ENCODE measurements at places on chromosomes 6 and 20.

DNA sequence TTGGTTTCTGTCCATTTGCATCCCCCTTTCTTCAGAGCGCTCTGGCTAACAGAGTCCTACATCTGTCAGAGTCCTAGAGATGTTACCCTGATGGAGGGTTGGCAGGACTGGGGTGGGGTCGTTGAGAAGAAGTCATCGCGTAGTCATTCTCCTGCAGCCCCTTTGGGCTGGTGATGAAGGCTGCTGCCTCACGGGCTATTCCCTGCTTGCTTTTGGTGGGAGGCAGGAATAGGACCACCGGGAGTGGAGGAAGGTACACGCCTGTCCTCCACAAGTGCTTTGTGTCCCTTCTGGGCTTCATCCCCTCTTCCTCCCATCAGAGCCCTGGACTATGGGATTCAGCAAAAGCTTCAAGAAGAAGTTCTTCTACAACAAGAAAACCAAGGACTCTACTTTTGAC is 20.9 kb downstream of the CCDC167 start:
- no peak for DNase-seq

- DNase-seq: no peak
Measured at GRCh38 chr20:58223358-58223941, 5.0 kb downstream of the ANKRD60 start.

- DNase-seq: no peak
Measured at GRCh38 chr6:25984265-25984664, 21.7 kb downstream of the TRIM38 start.

GRCh38 chr6:169162752-169163407 is 90.8 kb downstream of the THBS2 start:
- peak; percentile 50 for DNase-seq

DNA sequence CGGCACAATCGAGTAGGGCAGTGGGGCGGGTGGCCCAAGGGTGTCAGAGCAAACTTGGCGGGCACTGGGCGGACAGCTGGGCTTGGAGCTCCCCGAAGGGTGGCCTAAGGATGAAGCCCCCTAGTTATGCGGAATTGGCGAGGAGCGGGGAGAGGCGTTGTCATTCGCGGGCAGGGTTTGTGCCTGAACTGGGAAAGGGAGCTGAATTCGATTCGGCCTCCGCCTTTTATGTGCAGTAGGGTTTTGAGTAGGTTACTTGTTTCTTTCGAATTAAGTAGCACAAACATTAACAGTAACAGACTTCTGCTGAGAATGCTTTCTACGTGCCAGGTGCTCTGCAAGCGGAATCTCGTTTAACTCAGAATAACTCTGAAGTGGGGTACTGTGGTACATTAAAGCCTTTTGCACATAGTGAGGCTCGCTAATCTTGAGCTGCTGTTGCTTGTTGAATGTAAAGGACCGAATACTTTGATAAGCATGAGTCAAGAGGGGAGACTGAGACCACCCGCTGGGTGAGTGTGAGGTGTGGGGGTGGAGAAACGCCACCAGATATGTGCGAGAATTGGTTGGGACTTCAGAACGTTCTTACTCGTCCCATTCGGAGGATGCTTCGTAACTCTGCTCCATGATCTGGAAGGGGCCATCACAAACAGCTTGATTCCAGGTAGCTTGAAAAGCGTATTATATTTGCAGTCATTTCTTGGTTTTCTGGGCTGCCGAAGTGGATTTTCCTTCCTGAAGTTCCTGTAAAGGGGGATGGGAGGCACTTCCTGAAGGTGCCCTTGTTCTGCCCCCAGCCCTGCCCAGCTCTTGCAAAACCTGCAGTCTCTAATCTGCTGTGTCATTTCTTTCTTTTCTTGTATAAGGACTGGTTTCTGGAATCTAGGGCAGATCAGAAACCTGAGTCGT is 833 bp downstream of the RAB5IF start:
- peak; percentile 57 for DNase-seq

DNA sequence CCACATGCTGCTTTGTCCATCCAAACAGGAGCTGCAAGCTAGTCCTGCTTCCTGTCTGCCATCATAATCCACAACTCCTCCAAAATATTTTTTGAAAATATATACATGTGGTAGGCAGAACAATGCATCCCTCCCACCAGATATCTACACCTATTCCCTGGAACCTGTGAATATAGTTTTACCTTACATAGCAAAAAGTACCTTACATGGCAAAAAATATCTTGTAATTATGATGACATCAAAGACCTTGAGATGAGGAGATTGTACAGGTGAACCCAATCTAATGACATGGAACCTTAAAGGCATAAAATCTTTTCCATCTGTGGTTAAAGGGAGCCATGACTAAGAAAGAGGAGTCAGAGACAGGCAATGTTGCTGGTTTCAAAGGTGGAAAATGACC is 15.3 kb upstream of the RGS17 start:
- DNase-seq: no peak

GRCh38 chr6:103617642-103618041 is 1242.1 kb downstream of the HACE1 start:
- no peak for DNase-seq

GRCh38 chr6:115159733-115160132 is 816.9 kb upstream of the HS3ST5 start:
- no peak for DNase-seq

DNA sequence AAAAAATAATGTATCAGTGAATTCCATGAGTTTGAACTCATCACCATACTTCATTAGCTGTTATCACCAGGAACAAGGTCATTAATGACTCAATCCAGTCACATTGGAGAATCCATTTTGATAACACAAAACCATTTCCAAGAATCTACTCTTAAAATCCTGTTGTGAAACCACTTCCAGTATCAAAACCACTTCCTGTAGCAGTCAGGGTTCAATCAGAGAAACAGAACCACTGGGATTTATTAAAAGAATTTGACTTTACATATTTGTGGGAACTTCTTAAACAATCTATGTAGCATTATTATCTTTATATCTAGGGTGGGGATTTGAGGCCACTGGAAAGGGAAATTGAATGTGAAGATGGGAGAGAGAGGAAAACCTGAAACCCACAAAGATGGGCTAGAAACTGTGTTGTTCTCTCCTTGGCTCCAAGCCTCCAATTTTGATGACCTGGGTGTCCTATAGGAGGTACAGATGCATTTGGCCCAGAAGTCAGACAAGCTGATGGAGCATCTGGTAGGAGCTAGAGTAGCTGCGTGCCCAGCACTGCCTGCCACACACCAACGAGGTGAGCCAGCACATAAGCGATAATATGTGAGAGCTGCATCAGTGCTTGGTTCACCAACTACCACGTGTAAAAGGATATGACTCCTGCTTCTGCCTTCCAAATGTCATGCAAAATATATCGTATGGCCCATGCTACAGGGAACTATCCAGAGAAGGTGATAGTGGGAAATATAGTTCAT is 117.0 kb downstream of the TMEM200A start:
- DNase-seq: no peak

GRCh38 chr6:108896111-108896661 is 48.0 kb downstream of the ARMC2 start:
- no peak for DNase-seq

- DNase-seq: no peak
Measured at GRCh38 chr6:73134588-73134987, 90.7 kb downstream of the KHDC1L start.

- no peak for DNase-seq
Measured at GRCh38 chr20:46293084-46293483, 15.2 kb downstream of the CDH22 start.

DNA sequence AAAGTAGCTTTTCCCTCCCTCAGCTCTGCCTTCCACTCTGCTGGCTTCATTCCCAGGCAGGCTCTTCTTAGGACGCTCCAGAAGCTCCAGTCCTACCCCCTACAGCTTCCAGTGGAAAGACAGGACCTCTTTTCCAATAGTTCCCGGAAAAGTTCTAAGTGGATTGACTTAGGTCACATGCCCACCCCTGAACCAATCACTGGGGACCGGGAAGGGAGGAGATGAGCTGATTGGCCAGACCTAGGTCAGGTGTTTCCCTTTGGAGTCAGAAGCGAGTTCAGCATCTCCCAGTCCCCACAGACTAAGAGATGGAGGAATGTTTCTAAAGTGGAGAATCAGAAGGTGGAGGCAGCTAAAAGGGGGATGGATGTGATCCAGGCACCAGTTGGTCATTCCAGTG is 62.9 kb upstream of the KCNG1 start:
- DNase-seq: no peak

DNA sequence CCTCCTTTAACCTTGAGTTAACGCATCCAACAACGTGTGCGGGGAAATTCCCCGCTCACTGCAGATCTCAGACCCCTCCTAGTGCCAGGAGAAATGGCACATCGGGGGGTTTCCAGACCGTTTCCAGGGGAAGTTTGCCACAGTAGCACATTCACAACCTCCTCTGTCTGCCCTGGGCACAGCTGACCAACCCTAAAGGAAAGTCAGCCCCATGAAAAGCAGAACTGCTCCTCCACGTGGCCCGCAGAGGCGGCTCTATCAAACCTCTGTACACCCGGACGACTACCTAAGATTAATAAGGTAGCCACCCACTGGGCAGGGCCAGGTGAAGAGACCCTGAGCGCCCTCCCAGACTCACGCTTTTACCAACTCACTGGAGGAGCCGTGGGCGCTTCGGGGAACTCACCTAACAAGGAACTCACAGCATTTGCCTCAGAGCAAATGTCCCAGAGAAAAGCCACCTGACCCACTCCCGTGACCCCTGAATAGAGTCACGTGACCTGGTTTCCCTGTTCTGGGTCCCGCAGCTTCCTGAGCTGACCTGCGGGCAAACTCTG is 93.1 kb downstream of the PRND start:
- no peak for DNase-seq

- DNase-seq: no peak
Measured at GRCh38 chr6:144697369-144697760, 412.2 kb downstream of the UTRN start.

GRCh38 chr6:108557494-108558371 is 3.0 kb upstream of the FOXO3 start:
- peak; percentile 46 for DNase-seq

- no peak for DNase-seq
Measured at GRCh38 chr6:6861995-6862394, 245.8 kb upstream of the RREB1 start.

DNA sequence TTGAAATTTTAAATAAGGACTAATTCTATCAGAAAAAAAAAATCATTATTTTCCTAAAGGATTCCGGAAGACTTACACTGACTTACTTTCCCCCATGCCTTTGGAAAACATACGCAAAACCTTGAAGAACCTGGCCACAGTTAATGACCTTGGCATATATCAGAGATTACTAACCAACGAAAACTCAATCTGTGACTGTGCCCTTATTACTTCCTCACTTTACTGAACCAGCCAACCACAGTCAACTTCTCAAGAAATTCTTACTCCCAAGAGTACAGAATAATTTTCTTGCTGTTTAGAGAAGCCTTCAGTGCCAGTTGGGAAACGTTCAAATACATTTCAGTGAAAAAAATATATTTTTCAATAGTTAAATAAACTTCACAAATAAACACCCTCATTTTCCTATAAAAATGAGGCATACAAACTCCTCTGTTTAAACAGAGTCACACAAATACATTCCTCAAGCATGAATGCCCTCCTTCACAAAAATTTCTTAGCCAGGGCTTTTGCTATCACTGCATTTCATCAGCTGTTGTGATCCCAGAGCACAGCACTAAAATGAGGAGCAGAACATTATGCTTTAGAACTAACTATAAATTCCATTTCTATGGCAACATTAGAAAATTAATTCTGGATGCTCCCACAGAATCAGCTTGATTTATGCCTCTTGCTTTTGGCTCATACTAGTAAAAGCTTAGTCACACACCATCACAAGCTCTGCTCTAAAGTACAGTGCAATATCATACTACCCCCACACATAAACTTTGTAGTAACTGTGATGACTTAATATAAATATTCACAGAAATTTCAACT is 117.6 kb downstream of the DST start:
- no peak for DNase-seq

- DNase-seq: no peak
Measured at GRCh38 chr20:32675223-32675975, 1.7 kb upstream of the C20orf203 start.

- no peak for DNase-seq
Measured at GRCh38 chr6:161238500-161238899, 35.4 kb downstream of the AGPAT4 start.

DNA sequence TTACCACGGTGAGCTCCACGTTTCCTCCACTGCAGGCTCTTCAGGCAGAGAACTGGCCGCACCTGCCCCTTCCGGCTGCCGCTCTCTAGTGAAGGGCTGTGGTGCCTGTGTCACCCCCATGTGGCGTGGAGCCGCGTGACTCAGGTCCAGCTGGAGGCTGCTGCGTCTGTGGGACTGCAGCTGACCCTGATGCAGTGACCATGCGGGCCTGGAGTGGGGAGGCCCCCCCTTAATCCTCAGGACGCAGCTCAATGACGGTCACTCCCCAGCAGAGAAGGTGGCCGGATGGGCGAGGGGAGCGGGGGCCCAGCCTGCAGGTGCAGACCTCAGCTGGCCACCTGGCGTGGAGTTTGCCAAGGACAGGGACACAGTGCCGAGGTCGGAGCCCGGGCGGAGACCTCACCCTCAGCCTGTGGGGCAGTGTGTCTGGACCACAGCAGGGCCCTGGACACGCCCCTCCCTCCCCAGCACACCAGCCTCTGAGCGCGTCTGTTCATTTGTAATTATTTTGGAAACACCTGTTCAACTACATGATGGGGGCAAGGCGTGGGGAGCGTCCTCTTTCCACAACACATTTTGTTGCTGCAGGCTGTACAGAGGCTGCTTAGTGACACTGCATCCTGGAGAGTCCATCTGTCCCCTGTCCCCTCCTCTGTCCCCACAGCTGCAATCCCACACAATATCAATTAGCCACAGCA is 10.7 kb downstream of the BHLHE23 start:
- DNase-seq: no peak

GRCh38 chr20:19978511-19979210 is 38.5 kb upstream of the NAA20 start:
- DNase-seq: no peak

DNA sequence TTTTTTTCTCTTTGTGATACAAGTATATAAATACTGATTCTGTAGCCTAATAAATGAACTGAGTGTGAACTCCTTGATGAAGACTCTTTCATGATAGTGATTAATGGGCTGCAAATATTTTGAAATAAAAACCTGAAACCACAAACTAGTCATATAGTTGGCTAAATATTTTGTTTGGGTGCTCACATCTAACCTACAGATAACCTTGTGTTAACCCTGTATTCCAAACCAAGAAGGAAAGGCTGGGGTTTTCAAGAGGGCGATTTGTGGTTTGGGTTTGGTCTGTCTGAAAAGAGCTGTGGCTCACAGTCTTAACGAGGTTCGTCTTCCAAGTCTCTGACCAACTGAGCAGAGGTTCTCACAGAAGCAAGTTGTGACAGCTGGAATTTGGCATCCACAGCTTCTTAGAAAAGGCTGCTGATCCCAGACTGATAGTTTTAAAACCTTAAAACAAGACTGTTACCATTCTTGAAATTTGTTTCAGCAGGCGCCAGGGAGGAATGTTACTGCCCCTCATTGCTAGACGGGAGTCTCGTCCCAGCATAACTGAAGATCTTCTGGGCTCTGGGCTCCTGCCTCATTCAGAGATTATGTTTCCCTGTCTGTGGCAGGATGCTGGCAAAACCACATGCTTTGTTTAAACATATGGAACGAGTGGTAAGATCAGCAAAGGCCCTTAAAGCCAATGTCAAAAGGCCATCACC is 736.4 kb upstream of the MARCKS start:
- DNase-seq: no peak

- DNase-seq: no peak
Measured at GRCh38 chr6:3724451-3725144, 26.9 kb downstream of the PXDC1 start.
